ENCODE measurements at places on chromosomes 2 and 18. TPM values are rescaled to one million over a fixed set of nuclear protein-coding genes. Genes with fewer than 3 reads are reported as not detected.

Gene AGXT
- not detected for total RNA-seq

Gene FAHD2B
- 11.5 TPM for total RNA-seq

Gene FIGN
- 3.3 TPM for total RNA-seq

Gene PTH2R
- total RNA-seq, result not detected

Gene ANKRD62
- not detected for total RNA-seq

Gene RNF25
- total RNA-seq, result 50.6 TPM

Gene C2orf42
- 9.1 TPM for total RNA-seq

Gene EVX2
- total RNA-seq, result not detected

Gene NAT8
- not detected for total RNA-seq

Gene ADGRF3
- 0.07 TPM for total RNA-seq

Gene GALNT5
- 3.2 TPM for total RNA-seq

Gene APLF
- 1.0 TPM for total RNA-seq

Gene TPO
- not detected for total RNA-seq

Gene IGFBP2
- 66.1 TPM for total RNA-seq

Gene MALT1
- total RNA-seq, result 11.8 TPM

Gene EFEMP1
- total RNA-seq, result 47.0 TPM

Gene RAB17
- 0.10 TPM for total RNA-seq

Gene DYSF
- total RNA-seq, result 1.2 TPM

Gene RETREG2
- total RNA-seq, result 86.5 TPM

Gene DSC2
- 1.5 TPM for total RNA-seq

Gene RNF152
- 0.01 TPM for total RNA-seq

Gene PLB1
- 2.0 TPM for total RNA-seq

Gene TCF7L1
- 7.3 TPM for total RNA-seq

Gene B3GNT7
- 2.3 TPM for total RNA-seq

Gene RAD51AP2
- total RNA-seq, result not detected

Gene ALPG
- 0.15 TPM for total RNA-seq

Gene SNED1
- 0.43 TPM for total RNA-seq

Gene SKA1
- total RNA-seq, result 12.2 TPM

Gene VWA3B
- total RNA-seq, result not detected

Gene AKAIN1
- total RNA-seq, result not detected

Gene ACVR1C
- not detected for total RNA-seq

Gene CCDC121
- total RNA-seq, result 4.1 TPM

Gene DBI
- 393 TPM for total RNA-seq

Gene CYTIP
- total RNA-seq, result not detected

Gene HOXD13
- total RNA-seq, result 0.24 TPM

Gene ANKRD29
- 10.0 TPM for total RNA-seq

Gene IL36G
- total RNA-seq, result not detected

Gene EFHD1
- 1.9 TPM for total RNA-seq

Gene DNAH6
- 0.06 TPM for total RNA-seq

Gene SLC9A2
- 2.7 TPM for total RNA-seq

Gene CTAGE1
- total RNA-seq, result not detected

Gene RAB11FIP5
- total RNA-seq, result 35.3 TPM

Gene NDC80
- total RNA-seq, result 16.5 TPM

Gene ANKRD30B
- not detected for total RNA-seq

Gene FBXO48
- 0.71 TPM for total RNA-seq

Gene UBXN2A
- total RNA-seq, result 21.5 TPM

Gene SLC5A7
- not detected for total RNA-seq

Gene SLC9A4
- not detected for total RNA-seq

Gene MRPL53
- total RNA-seq, result 147 TPM

Gene ZNF892
- 0.56 TPM for total RNA-seq

Gene TNFAIP6
- 3.0 TPM for total RNA-seq

Gene COL4A4
- 1.9 TPM for total RNA-seq

Gene BMP10
- total RNA-seq, result not detected

Gene FAM237A
- not detected for total RNA-seq

Gene ADAM23
- total RNA-seq, result 10.0 TPM

Gene STARD6
- total RNA-seq, result not detected

Gene CHRND
- not detected for total RNA-seq

Gene TSPYL6
- total RNA-seq, result not detected

Gene DLGAP1
- total RNA-seq, result 0.09 TPM

Data from A549 treated with DMSO at 1 μM for 4 hours (cell line).